ENCODE measurements at places on chromosomes 7 and 10. TPM values are rescaled to one million over a fixed set of nuclear protein-coding genes. Genes with fewer than 3 reads are reported as not detected.

TWIST1 gene
- total RNA-seq, result 22.9 TPM

GRCh38 chr7:7706556-7707172 lies 11.7 kb downstream of the RPA3 start:
- no peak for DNase-seq

RSPH10B gene
- total RNA-seq, result not detected

DNA sequence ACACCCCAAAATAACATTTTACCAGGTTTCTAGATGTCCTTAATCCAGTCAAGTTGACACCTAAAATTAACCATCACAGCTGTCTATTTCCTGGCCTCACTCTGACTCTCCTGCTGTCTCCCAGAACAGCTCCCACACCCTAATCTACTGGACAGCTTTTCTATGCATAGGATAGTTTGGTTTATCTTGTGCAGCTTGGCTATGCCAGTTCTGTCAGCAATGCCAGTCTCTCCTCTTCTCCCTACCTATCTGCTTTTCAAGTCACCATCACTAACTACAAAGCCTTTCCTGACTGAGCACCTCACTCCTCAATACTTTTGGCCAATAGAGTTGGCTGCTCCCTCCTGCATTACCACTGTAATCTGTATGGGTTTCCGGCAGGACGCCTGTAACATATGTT lies 5.0 kb downstream of the NCOA4 start:
- DNase-seq, result no peak

GRCh38 chr7:135800560-135800959 lies 51.9 kb upstream of the FAM180A start:
- no peak for DNase-seq

DNA sequence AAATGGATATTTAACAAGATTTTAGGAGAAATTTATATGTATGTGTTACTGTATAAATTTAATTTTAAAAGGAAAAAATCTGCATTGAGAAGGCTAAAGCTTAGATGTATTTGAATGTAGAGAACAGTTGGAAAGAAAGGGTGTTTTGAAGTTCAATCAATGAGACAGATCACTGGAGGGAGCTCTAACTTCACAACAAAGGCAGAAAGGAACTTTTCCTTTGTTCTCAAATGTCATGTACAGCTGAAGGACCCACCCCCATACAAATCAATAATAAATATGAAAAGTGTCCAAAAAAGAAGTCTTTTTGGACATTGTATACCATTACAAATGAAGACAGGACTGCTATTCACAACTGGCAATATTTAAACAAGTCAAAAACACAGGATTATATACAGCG lies 403.4 kb downstream of the DNAJB9 start:
- no peak for DNase-seq

MYPN gene
- total RNA-seq, result 3.1 TPM

Measured in urinary bladder (tissue), 4 donors.